Stimulated activated CD8-positive, alpha-beta memory T cell treated with anti-CD3 and anti-CD28 coated beads, Interleukin-4, amount 100 ng/mL, for 4 hours (primary cell): ENCODE measurements at places on chromosomes 5 and 9.

DNA sequence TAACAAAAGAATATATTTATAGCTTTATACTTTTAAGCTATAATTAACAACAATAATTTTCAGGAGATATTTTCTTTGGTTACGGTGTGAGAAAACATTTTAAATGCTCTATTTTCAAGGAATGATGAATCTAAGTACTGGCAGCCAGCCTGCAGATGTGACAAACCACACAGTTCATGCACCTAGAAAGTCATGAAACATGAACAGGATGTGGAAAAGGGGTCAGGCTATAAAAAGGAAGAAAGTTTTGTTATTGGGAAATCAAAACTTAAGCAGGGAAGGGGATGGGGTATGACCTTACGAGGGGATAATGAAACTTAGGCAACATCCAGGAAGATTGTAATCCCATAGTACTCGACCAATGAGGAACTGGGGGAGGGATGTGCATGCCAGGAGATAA lies 508.7 kb upstream of the GRAMD2B start:
- DNase-seq = no peak

DNA sequence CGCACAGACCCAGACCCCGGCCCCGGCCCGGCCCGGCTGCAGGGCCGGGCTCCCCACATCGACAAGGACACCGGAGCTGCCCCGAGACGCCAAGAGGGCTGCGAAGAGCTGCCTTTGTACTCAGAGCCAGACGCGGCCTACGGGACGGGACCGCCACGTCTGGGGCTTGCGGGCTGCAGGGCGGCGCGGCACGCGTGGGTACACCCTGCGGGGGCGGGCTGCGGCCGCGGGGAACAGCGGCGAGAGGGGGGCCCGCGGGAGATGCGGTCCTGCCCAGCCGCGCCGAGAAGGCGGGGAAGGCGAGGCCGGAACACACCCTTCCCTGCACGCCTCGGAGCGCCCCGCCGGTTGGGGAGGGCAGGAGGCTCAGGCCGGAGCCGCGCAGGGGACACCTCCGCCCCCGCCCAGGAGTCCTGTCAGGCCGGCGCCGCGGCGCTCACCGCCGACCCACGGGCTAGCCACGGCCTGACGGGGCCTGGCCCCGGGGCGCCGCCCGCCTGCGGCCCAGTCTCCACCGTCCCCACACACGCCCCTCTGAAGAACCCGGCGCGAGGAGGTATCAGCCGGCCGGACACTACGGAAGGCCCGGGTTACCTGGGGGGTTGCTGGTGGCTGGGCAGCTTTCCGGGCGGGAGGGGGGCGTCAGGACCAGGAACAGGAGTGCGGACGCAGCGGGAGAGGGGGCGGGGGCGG lies 478 bp downstream of the RAB14 start:
- no peak for DNase-seq

DNA sequence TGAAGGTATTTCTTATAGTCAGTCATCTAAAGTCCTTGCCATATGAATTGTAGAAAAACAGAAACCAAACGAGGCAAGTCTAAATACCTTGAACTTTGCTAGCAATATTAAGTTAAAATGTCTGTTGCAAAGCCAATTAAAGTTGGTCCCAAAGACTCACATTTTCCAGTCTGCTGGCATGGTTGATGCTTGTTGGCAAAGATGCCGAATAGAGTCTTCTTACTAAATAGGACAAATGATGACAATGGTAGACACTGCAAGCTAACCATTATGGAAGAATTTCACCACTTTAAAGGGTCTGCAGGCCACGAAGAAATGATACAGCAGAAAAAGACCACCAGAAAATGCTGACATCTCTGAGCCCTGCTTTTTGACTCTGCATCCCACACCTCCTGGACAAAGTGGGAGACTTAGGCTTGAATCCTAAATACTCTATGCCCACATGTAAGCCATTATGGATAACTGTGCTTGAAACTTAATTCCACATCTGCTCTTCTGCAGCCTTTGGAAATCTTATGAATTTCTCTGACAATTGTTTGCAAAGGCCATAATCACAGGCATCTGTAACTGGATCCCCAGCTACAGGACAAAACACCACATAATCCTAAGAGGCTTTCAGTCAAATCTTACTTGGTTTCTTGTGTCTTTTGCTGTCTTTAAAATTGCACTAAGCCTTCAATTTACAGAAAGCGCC lies 61.3 kb downstream of the LHFPL2 start:
- no peak for DNase-seq

DNA sequence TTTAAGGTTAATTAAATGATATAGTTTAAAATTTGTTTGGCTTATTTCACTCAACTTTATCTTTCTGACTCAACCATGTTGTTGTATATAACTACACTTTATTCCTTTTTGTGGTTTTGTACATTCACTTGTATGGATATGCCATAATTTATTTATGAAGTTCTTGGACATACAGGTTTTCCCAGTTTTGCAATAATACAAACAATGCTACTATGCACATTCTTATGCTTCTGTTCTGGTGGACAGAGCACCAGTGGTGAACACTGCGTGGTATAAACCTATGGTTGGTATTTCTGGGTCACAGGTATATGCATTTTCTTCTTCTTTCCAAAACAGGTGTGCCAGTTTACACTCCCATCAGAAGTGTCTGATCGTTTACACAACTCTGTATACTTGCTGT lies 35.7 kb upstream of the TRIM14 start:
- no peak for DNase-seq

DNA sequence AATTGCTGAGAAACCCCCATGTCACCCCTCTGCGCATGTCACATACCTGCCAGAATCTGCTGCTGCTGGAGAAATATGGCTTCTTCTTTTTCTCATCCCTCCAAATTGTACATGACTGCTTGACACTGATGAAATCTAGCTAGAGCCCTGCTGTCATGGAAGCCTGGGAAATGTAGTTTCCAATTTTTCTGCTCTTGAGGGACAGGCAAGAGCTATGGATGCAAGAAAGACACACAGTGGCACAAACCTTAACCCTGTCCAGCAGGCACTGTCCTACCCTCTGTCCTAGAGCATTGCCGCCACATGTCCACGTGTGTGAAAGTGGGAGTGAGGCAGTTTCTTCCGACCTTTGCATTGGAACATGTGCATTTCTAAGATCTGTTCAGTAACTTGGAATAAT lies 255.5 kb upstream of the SEMA6A start:
- no peak for DNase-seq

DNA sequence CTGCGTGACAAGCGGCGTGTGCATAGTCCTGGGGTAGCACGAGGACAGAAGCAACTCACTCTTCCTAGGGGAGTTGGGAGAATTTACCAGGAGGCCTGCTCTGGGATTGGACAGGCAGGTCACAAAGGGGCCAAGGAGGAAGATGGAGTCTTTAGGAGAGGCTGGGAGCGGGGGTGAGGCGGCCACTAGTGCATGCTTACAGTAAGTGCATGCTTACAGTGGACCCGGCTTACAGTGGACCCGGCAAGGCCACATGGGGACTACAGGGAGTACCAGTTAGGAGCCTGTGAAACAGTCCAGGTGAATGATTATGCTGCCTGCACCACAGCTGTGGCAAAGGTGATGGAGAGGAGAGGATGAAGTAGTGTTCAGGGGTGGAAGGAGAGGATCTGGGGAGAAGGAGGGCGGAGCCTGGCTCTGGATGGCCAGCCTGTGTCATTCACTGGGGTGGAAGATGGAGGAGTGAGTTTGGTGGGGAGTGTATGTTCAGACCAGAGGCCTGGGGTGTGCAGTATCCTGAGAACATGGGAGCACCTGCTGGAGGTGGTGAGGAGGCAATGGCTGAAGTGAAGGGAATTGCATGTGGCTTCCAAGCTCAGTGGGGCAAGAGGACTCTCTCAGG lies 78.7 kb downstream of the CRB2 start:
- no peak for DNase-seq

- no peak for DNase-seq
Measured at GRCh38 chr5:103645816-103646215, 83.2 kb upstream of the NUDT12 start.

- no peak for DNase-seq
Measured at GRCh38 chr5:135578685-135579341, at the start of gene CXCL14. Gene CXCL14, minus strand, starts transcription at chr5:135578991. Its CDS starts 213 bp downstream, at chr5:135578778.

DNA sequence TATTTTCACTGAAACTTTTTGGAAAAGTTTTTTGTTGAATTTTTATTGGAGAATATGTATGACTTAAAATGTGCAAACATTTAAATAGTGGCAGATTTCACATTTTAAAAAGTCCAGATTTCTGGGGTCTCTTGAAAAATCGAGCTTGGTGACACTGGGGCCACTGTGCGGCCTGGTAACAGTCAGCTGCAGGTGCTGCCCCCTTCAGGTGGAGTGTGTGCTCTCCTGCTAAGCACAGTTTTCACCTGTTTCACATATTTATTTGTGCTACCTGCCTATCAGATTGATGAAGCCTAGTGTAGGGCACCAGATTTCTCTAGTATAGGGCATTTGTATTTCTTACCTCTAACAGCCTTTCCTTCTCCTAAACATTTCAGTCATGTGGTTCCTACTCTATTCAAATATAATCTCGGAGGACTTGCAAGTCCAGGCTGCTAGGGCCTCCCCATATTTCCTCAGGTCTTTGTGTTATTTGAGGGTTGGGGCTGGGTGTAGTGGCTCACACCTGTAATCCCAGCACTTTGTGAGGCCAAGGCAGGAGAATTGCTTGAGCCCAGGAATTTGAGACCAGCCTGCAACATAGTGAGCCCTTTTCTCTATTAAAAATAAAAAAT lies 95.8 kb upstream of the KLF9 start:
- no peak for DNase-seq

GRCh38 chr5:142403583-142403982 lies 78.8 kb upstream of the SPRY4 start:
- no peak for DNase-seq

GRCh38 chr5:156942064-156942463 lies 21.0 kb downstream of the TIMD4 start:
- DNase-seq = no peak
